Stimulated activated CD8-positive, alpha-beta memory T cell treated with anti-CD3 and anti-CD28 coated beads, Interleukin-7, amount 100 ng/mL, for 1 hour (primary cell): ENCODE measurements at places on chromosomes 16 and 17.
A peak's percentile ranks its signal among the peaks of the same experiment; 100 is the strongest.

- DNase-seq = no peak
These were observed 23.0 kb downstream of the SLC35G3 start for GRCh38 chr17:35170968-35171771.

DNA sequence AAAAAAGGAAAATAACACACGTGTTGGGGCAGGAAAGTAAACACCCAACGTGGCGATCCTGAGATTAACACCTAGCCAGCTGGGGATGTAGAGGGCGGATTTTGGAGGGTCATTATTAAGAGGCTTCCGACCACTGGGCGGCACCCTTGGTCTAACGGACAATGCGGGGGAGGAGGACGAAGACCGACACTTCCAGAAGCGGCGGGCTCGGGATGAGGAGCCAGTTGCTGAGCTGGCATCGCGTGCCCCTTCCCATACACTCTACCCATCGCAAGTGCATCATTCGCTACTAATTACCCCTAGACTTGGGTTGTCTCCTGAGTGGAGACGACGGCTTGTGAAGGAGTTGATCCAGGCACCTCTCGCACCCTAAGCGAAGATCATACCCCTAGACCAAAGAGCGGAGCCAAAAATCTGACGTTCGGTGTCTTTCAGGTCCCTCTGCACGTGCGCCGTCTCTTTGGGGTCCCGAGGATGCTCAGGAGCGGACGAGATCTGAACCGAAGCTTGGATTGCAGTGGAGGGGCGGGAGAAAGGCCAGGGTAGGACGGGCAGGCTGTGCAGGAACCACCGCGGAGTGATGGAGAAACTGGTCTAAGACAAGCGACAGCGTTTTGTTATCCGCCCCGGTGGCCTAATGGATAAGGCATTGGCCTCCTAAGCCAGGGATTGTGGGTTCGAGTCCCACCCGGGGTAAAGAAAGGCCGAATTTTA is 17.6 kb downstream of the ZNF213 start:
- DNase-seq = peak; percentile 56

DNA sequence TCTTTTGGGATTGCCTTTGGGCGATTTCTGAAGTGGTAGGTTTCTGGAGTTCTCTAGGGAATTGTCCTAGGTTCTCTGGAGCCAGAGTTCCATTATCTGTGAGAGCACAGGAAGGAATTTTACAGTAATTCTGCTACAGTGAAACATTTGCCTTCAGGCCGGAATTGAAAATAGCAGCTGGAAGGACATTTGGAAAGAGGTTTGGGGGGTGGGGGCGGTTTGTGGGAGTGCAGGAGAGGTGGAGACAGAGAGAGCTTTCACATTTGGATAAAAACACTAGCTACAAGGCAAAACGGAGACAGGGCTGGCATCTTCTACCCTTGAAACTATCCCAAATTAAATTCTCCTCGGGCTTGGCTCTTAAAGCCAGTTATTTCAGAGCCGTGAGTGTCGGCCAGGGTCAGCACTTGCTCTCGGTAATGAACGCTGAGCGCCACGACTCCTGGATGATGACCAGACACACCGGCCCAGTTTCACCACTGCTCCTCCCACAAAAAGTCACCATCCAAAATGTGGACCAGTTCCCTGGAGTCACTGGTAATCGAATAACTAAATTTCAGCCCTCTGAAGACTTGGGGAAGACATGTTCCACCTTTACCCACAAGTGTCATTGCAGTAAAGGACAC is 67.7 kb upstream of the TANC2 start:
- no peak for DNase-seq

DNA sequence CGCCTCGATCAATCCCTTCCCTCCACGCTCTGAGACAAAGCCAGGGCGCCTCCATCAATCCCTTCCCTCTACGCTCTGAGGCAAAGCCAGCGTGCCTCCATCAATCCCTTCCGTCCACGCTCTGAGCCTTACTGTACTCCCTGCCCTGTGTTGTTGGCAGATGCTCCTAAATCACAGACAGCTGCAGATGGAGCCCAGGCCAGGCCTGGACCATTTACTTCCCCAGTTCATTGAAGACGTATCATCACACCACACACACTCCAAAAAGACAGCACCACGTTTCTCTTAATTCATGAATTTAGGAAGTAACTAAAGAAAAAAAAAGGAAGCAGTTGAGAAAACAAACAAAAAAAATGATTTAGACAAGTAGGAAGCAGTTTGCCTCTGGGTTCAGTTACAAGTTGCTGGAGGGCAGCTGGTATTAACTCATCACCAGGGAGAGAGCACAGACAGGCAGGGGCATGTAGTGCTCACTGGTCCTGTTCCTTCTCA is 7.4 kb upstream of the CD300LD start:
- DNase-seq = no peak

- no peak for DNase-seq
These were observed 23.2 kb downstream of the MAP3K14 start for GRCh38 chr17:45293413-45294211.

GRCh38 chr17:31609996-31610910 is 218.8 kb downstream of the RAB11FIP4 start:
- DNase-seq = no peak

- no peak for DNase-seq
These were observed 7.6 kb downstream of the SPNS2 start for GRCh38 chr17:4506175-4506813.

DNA sequence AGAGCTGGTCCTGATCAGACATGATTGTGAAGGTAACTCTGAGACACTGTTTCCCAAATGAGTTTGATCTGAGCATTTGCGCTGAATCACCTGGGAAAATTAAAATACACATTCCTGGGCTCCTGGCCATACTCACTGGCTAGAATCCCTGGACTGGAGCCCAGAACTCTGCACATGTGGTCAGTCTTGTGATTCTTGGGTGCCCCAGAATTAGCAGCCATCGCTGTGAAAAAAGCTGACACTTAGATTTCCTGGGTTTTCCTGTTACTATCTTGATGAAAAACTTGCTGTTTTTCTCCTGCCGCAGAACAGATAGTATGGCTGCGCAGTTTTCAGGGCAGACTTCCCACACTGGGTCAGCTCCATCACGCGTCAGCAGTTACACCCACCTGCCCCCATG is 24.6 kb downstream of the NECAB2 start:
- DNase-seq = no peak

DNA sequence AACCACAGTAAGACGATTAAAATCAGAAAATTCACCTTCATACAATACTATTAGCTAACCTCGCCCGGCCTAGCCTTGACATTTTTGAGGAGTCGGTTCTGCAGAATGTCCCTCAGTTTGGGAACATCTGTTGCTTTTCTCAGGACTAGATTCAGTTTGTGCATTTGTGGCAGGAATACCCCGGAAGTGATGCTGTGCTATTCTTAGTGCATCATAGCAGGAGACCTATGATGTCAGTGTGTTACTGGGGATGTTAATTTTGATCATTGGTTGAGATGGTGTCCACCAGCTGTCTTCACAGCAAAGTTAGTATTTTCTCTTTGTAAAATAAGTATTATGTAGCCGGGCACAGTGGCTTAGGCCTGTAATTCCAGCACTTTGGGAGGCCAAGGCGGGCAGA is 21.5 kb upstream of the HELZ start:
- no peak for DNase-seq

- no peak for DNase-seq
These were observed 674 bp downstream of the ZNF821 start for GRCh38 chr16:71883168-71883848.

- no peak for DNase-seq
These were observed 618.7 kb downstream of the KCNJ18 start for GRCh38 chr17:22310717-22311686.

DNA sequence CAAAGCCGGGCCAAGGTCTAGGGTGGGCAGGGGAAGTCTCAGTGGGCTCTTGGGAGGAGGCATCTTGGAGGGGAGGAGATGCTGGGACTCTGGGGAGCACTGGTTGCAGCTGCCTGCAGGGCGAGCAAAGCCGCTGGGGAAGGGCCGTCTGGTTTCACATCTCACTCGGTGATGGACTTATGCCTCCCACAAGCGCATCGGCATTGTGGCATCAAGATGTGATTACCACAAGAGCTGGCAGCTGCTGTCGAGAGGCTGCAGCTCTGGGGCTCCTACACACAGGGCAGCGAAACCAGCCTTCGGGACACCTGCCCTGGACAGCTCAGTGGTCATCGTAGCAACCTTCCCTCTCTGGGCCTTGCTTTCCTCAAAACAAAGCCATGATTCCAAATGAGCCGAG is 3.1 kb upstream of the KCNJ12 start:
- no peak for DNase-seq

DNA sequence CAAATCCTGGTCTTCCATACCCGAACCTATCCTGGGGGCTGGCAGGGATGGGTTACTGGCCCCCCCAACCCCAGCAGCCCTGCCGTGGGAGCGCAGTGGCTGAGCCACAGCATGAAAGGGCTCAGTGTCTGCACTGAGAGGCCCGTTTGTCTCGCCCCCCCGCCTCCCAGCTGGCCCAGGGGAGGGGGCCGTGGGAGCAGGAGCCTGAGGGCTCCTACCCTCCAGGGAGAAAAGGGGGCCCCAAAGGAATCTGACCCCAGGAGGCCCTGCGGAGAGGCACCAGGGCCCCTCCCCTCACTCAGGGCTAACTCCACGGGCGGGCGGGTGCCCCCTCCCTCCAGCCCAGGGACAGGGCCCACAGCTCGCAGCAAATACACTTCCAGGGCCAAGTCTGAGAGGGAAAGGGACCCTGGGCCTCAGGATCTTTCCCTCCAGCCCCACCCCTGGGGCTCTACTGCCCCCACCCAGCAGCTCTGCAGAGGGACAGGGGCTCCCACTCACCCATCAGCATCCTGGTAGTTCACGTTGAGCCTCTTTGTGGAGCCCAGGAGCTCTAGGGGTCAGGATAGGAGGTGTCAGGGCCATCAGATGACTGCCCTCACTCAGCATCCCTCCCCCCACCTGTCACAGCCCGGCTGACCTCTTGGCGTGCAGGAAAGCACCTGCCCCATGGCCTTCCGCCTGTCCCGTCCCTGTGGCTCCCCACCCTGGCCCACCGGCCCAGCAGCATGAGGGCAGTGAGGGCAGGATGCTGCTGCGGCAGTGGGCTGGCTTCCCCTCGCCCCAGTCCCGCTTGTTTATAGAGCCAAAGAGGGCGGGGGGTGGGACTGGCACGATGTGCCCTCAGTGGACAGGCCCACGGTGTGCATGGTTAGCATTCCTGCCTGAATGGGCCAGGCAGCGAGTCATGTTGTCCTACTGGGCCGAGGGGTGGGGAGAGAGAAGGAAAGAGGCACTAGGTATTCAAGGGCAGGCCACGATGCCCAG is 7.3 kb downstream of the CASKIN2 start:
- no peak for DNase-seq

DNA sequence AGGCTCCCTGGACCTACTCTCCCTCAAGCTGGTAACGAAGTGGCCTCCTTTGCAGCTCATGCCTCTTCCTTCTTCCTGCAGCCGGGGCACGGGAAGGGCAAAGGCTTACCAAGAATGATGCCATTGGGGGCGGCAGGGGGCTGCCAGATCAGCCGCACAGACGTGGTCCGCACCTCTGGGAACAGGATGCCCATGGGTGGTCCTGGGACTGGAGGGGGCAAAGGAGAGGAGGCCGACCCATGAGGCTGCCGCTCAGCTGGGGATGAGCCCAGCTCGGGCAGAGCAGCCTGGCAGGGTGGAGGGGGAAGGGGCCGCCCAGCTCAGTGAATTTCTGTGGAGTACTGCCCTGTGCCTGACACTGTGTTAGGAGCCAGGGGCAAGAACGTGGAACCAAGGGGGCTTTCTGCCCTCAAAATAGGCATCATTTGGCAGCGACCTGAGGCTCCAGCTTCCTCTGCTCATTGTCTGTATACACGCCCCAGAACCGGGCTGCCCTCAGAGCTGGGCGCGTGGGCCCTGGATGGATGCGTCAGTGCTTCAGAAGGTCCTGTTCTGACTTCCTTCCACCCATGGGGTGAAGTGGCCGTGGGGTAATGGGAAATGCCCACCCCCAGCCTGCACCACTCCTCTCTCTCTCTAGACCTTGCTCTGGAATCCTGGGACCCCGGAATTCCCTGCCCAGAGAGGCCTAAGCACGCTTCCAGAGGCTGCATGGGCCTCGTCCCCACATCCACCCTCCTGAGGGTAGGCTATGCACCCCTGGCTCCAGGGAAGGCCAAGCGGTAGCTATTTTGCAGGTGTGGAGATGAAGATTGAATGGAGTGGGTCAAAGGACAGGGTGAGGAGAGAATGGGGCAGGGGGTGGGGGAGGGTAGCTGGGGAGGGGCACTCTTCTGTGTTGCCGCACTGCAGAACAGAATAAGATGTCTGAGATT is 79.8 kb upstream of the CDC42EP4 start:
- DNase-seq = no peak

- DNase-seq = no peak
These were observed 35.6 kb upstream of the CACNG4 start for GRCh38 chr17:66928949-66929348.

GRCh38 chr17:7177191-7177953 is 1.8 kb downstream of the ASGR1 start:
- DNase-seq = peak; percentile 38

DNA sequence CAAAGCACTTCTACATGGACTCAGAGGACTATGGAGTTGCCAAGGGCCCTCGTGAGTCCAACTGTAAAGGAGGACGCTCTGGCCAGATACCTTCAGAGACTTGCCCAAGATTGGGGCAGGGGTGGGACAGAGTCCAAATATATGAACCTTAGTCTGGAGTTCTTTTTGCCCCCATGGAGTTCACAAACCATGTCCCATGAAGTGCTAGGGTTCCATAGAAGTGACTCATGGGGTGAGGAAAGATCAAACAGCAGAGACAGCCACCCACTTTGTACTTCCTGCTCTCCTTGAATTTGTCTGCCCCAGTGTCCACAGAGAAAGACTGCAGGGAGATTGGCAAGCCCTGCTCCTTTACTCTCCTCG is 29.0 kb downstream of the SRL start:
- no peak for DNase-seq

DNA sequence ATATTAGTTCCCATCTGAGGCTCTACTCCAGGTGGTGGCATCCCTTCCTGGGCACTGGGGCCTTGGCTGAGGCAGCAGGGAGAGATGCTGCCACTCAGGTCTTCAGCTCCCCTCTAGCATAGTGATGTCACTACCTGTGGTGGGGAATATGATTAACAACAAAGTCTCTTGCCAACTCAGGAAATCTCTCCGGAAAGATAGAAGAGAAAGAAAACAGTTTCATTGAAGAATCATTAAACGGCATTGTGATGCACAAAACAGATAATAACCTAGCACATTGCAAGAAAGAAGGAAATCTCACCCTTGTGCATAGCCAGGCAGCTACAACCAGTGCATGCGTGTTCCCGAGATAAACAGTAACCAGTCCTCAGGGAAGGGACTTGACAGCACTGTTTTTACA is 12.2 kb upstream of the ZNF267 start:
- no peak for DNase-seq

DNA sequence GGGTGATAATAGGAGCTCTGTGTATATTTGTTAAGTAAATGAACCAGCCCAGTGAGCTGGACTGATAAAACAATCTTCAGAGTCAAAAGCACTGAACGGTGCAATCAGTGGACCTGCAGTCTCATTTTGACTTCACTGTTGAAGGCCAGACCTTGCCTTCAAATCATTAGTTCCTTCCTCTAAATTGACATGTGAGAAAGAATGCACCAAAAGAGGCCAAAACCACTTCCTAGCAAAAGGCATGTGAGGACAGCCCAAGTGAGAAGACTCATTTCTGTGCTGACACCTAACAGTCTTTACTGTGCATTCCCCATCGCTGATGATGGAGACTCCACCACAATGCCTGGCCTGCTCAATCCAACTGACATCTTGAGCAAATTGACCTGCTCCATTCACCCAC is 10.6 kb downstream of the GTF3C1 start:
- no peak for DNase-seq

- DNase-seq = no peak
These were observed 83.4 kb downstream of the FOXL1 start for GRCh38 chr16:86661706-86662105.

- DNase-seq = no peak
These were observed 410.0 kb downstream of the MAF start for GRCh38 chr16:79190542-79190941.
